ENCODE measurements at places on chromosomes 2 and 18.

GRCh38 chr2:215377283-215377682 lies 58.6 kb downstream of the FN1 start:
- DNase-seq, result no peak

- no peak for DNase-seq
Observed at GRCh38 chr18:10317864-10318690, 136.4 kb upstream of the APCDD1 start.

DNA sequence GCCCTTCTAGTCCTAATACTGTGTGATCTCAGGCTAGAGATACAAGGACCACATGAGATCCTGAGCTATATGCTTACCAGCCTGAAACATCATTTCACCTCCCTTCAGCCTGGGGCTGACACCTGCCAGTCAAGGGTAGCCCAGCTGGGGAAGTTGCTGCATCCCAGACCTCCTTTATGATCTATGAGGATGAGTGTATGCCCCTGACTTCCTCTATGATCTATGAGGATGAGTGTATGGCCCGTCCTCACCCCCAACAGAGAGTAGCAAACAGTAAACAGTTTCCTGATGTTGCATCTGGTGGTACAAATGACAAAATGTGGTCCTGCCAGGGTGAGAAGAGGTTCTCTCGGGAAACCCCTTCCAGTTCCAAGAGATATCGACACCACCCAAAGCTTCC lies 8.9 kb upstream of the OTOF start:
- no peak for DNase-seq

GRCh38 chr2:209688385-209688784 lies 83.2 kb upstream of the UNC80 start:
- DNase-seq, result no peak

DNA sequence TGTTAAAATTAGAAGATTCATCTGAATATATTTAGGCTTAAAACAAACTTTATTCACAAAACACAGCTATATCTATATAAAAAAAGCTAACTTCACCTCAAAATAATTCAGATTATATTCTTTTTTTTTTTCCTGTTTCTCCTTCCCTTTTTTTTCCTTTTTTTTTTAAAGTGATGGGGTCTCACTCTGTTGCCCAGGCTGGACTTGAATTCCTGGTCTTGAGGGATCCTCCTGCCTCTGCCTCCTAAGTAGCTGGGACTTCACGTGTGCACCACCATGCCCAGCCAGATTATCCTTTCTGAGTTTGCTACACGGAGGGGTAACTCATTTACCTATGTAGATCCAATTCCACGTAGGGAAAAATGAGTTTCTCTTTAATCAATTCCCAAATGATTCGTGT lies 3.8 kb downstream of the IDH1 start:
- DNase-seq, result no peak

DNA sequence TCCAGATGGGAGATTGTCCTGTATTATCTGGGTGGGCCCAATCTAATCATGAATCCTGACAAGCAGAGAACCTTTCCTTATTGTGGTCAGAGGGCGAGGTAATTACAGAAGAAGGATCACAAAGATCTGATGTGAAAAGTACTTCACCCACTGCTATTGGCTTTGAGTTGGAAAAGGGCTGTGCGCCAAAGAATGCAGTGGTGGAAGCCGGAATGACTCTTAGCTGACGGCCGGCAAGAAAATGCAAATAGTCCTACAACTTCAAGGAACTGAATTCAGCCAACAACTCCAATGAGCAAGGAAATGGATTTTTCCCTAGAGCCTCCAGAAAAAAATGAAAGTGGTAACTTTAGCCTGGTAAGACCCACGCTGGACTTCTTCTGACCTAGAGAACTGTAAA lies 67.3 kb downstream of the CTNNA2 start:
- no peak for DNase-seq

GRCh38 chr2:200812122-200813022 lies 662 bp downstream of the BZW1 start:
- DNase-seq, result no peak

DNA sequence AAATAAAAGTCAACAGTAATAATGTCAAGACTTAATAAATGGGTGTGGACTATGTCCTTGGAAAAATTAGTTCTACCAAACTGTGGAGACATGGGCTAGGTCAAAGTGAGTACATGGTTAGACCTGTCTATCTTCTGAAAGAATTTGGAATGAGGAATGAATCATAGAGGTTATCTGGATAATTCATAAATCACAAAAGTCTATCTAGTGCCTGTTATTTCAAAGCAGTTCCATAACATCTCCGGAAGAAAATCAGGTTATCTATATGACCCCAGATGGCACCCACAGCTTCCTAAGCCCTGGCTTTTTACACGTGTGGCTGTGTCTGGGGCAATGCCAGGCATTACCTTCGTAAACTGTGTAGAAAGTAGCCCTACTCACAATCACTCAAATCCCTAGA lies 272.0 kb downstream of the ETAA1 start:
- no peak for DNase-seq

DNA sequence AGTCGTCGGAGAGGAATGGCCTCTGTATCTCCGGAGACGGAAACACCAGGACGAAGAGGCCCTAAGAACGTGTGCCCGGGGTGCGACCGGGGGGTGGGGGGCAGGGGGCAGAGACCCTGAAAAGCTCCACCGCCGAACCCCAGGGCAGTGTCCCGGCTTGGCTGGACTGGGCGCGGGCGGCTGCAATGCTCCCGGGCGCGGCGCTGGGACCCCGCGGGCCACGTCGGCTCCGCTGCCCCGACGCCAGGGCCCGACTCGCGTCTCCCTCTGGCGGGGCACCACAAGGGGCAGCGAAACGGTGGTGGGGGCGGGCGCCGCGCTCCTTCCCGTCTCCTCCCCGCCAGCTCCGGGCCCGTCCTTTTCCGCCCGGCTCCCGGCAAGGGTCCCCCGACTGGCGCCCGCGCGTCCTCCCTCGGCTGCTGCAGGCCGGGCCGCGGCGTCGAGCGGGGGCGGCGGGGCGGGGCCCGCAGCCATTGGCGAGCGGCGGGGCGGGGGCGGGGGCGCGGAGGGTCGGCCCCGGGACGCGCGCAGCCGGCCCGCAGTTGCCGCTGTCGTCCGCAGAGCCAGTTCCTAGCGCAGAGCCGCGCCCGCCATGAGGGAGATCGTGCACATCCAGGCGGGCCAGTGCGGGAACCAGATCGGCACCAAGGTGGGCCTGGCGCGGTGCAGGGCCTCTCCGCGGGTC lies at the start of gene TUBB6:
Gene TUBB6, plus strand, starts transcription at position 541 of the 685 bp plus-strand sequence. Its CDS starts 52 bp downstream, at position 593.
- DNase-seq, result no peak

GRCh38 chr2:135052997-135053474 lies 944 bp downstream of the RAB3GAP1 start:
- no peak for DNase-seq

GRCh38 chr2:65085148-65085547 lies 28.9 kb downstream of the CEP68 start:
- DNase-seq, result no peak

- no peak for DNase-seq
Observed at GRCh38 chr18:47075098-47075883, 39.9 kb upstream of the ELOA2 start.

DNA sequence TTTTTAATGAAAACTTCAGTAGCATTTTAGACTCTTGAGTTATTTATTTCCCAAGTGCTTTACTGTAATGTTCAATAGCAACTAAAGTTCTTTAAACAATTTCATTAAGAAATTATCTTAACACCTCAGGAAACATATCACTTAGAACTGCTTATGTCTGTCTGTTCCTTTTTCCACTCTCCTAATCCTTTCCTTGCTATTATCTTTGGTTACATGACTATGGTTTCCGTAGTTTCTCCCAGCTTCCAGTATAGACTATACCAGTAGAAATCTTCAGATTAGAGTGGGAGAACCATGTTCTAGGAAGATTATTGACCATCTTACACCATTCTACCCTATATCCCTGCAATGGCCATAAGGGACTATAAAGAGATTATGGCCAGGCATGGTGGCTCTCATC lies 280.0 kb downstream of the EXOC6B start:
- no peak for DNase-seq

DNA sequence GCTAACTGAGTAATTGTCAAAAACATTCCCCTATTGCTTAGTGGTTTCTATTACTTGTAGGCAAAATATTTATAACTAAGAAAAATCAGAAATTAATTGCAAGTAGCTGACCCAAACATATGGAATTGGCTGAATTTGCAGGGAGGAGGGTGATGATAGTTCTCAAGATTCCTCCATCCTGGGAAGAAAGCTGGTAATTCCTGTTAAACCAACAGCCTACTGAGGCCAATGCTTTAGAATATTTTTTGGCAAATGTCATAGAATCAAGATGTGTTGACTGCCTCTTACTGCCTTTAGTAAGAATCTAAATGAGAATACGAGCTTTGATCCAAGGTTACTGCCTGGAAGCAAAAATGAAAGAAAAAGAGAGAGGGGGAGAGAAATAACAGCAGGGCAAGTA lies 120.0 kb downstream of the COL6A3 start:
- no peak for DNase-seq

DNA sequence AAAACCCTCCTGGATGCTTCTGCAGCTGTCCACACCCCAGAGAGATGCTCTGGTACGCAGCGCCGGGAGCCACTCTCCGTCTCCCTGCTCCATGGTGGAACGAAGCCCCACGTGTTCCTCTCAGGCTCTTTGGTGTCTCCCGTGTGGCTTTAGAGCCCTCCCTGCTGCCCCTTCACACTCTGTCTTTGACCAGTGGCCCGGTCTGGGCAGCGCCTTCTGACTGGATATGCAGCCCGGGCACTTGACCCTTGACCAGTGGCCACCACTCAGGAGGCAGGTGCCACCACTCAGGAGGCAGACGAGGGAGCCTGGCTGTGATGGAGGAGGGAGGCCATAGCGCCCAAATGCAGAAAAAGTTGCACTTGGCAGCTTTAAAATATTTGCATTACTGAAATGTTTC lies 214.5 kb upstream of the SALL3 start:
- no peak for DNase-seq

GRCh38 chr2:172249986-172250385 lies 147.3 kb upstream of the DLX2 start:
- DNase-seq, result no peak

GRCh38 chr2:202040079-202040844 lies 6.6 kb downstream of the FZD7 start:
- DNase-seq, result no peak

- DNase-seq, result no peak
Observed at GRCh38 chr2:218075975-218076811, 7.1 kb downstream of the RUFY4 start.

DNA sequence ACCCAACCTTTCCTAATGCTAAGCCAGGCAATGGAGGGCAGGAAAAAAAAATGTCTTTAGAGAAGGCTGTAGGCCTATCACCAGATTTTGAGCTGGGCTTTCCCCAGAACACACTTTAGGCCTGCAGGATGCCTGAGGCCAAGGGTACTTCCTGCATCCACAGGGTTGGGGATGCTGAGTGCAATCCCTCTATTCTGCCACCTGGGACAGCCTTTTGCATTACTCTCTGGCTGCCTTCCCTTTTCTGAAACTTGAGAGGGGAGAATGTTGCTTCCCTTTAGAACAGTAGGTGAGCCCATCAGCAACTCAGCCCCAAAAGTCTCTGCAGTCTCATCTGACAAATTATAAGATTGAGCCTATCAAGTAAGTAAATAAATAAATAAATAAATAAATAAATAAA lies 195.2 kb downstream of the SLC8A1 start:
- no peak for DNase-seq

DNA sequence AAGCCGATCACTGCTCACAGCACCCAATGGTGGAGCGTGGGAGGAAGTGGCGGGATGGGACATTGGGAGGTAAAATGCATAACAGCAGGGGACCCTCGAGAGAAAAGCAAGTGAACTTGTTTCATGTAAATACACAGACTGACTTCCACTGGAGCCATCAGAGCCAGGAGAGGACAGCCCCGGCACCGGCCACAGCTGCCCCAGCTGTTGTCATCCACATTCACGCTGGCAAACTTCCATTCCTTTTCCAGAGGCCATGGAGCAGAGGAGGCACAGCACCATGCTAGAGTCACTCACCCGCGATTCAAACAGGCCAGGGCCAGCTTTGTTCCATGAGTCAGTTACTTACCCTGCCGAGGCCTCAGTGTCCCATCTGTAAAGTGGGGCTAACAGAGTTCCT lies 610.9 kb upstream of the SALL3 start:
- DNase-seq, result no peak

DNA sequence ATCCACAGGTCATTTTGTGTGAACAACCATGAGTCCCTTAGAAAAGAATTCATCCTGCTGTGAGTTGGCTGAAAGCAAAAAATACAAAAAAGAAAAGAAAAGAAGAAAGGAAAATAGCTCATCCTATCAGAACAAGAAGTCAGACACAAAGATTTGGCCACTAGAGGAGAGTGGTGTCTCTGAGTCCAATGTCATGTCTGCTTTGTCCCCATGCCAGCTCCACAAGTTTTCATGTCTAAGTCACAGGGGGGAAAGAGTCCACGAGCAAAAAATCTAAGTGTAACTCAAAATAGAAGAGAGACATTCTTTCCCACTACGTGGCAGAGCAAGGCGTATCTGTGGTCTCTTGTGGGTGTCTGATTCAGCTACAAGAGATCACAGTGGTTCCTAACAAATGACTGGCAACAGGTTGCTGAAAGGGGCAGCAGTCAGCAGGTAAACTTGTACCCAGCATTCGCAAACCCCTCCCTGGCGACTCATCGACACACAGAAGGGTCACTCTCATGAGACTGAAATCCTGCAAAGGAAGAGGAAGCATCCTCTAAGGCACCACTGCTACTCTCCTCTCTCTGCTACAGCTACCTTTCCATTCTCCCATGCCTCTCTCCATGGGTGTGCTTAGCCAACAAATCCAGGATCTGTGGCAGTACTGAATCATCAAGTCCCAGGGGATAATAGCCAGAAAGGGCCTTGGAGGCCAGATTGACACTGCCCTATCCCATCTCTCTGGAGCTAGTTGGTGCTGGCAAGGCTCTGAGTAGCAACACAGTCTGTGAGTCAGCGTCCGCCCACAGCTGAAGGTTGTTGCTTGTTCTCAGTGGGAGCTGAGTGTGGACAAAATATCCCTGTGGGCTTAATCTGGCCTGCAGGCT lies 123.0 kb upstream of the SLC39A10 start:
- DNase-seq, result peak; percentile 26

- DNase-seq, result no peak
Observed at GRCh38 chr2:172953970-172954852, 121.4 kb upstream of the MAP3K20 start.

GRCh38 chr2:42812899-42813479 lies 20.6 kb upstream of the HAAO start:
- DNase-seq, result no peak

DNA sequence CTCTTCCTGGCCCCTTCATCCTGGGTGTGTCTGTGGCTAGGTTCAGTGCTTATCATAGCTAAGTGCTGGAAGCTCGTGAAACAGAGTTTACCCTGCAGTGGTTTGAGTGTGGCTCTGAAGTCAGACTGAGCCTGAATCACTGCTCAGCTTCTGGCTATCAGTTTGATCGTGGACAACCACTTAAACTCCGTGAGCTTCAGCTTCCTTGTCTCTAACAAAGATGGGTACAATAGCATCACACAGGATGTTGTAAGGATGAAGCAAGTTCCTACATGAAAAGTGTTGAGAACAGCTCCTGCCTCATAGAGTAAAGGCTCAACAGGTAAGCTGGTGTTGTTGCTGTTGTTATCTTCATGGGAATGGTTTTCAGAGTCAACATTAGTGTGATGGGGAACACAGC lies 210.3 kb downstream of the CLIP4 start:
- no peak for DNase-seq

DNA sequence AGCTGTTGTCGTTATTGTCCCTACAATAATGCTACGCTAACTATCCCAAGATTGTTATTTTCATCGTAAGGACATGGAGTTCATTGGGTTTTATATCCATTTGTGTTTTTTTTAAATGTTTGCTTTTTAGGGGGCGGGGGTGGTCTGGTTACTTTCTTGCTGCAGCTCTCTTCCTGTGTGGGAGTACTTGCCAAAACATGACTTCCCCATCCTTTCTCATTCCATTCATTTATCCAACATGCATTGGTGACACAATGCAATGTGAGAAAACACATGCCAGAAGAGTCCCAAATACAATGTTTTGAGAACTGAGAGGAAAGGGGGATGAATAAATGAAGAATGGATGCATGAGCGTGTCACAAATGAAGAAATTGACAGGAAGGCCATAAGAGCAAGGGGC lies 55.9 kb downstream of the E2F6 start:
- DNase-seq, result no peak
